GM20000 (cell line): ENCODE measurements at places on chromosomes 1 and 21.

GRCh38 chr1:166063701-166064100 lies 103.1 kb downstream of the FAM78B start:
- DNase-seq = no peak

DNA sequence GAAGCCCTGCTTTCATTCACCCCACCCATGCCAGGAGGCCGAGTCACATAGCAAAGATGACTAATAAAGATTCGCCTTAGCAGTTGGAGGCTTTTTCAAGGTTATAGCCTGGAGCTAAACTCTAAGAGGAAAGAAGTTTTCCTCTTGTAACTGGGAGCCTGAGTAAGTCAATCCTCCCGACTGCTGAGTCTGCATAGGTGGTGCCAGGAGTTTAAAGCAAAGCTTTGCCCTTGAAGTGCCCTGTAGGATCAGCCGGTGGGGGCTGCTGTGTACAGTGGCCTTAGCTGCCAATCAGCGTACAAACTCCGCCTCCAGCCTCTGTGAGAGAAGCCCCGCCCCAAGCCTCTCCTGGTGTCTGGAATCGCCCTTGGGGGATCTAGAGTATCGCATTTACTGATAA lies 147.5 kb upstream of the SPATA6 start:
- DNase-seq = no peak

DNA sequence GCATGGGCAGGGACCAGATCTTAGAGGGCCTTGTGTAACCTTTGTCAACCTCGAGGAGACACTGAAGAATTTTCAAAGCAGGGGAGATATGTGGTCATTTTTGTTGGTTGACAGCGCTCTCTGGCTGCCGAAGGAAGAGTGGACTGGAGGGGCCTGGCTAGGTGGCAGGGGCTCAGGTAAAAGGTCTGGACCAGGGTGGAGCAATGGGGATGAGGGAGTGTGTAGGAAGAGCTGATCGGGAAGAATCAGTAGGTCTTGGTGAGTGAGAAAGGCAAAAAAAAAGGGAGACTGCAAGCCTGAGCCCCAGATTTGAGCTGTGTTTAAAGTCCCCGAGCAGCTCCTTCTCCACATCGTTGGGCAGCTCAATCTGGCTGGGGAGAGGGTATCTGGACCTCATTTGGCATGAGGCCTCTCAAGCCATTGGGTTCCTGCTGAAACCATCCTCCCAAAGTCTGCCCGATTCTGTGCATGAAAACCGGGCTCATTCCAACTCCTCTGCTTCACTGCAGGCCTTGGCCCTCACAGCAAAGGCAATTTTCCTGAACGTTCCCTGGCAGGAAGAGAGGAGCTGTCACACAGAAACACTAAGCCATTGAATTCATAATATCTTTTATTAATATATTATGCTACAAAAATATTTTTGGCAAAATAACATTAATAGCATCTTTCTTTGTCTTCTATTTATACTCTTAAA lies 237.1 kb downstream of the TRABD2B start:
- no peak for DNase-seq

DNA sequence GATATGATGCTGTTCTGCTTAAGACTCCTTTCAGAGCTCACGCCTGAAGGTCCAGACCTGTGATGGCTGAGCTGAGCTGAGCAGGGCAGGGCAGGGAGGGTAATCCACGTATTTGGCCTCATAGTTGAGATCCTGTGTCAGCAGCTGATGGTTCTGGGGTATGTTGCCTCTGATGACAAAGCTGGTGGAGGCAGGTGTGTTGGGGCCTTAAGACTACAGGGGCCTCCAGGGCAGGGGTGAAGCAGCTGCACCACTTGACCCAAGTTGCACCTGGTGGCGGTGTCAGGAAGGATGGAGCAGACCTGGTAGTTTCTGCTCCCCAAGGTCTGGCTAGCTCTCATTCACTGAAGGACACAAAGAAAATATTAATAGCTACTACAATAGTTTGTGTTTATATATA lies 57.0 kb downstream of the FCRL5 start:
- no peak for DNase-seq

GRCh38 chr1:33327587-33328325 lies 6.9 kb upstream of the A3GALT2 start:
- DNase-seq = no peak

- no peak for DNase-seq
Observed at GRCh38 chr1:60134716-60135115, 61.1 kb upstream of the C1orf87 start.

DNA sequence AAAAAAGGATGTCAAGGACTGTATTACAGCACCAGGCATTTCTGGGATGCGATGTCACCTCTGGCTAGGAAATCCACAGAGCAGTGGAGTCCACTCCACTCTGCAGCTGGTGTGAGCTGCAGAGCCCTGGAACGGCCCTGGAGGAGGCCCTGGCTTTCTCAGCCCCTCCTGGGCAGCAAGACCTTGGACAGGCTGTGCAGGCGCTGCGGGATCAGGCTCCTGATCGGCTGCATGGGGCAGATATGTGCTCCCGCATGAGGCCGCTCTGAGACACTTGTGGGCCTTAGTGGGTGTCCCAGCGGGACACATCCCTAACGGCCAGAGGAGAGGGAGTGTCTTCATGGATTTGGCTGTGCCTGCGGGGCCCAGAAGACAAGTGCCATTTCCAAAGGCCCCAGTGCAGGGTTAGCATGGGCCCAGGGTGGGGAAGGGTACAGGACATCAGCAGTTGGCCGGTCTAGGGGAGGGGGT lies 6.2 kb downstream of the DNMT3L start:
- DNase-seq = no peak

- no peak for DNase-seq
Observed at GRCh38 chr1:54110996-54111395, 41.8 kb downstream of the CDCP2 start.

GRCh38 chr1:236953151-236953700 lies 51.0 kb downstream of the MT1HL1 start:
- DNase-seq = no peak

DNA sequence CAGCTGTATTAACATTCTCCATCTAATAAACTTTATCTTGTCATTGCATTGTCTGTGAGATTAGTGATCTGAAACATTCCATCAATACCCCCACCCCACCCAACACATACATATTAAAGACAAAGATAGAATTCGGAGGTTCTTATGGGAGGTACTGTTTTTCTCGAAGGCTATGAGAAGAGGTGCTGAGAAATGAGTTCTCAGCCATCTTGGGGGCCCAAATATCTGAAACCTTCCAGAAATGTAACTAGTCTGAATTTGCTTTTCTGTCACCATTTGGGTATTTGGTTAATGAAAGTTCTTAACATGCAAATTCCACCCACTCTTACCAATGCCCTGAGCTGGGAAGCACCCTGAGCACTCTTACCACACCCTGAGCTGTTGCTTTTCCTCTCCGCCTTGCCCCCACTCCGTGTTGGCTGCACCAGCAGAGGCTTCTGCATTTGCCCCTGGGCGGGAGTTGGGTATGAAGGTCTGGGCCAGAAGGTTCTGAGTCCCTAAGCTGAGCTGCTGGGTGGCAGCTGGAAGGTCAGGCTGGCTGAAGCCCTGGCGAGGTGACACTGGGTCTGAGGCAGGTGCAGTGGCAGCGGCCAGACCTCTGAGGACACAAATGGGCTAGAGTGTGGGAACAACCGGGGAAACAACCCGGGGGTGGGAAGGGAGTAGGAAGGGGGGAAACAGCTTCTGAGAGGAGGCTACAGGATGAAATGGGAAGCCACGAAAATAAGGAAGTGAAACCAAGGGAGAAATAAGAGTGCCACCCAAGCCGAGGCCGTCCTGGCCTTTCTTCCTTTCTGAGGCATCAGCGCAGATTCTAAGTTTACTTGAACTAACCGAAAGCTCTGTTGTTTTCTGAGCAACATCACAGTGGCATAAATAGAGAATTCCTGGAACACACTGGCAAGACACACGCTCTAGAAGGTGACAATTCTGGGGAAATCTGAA lies 26.3 kb upstream of the IER5 start:
- peak; percentile 74 for DNase-seq

DNA sequence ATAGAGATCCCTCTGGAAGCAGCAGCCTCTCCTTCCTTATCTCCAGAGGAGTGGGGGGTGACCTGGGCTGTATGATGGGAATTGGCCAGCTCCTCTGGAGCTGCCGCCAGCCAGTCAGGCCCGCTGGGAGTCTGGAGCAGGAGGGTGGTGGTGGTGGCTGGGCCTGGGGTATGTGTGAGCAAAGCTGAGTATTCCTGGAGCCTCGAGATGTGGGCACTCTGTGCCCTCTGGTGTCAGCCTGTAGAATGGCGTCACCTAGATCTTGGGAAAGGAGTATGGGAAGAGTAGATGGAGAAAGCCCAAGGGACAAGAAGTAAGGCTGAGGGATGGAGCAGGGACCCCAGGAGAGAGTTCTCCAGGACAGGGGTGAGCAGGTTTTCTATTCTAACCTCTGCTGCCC lies 16.0 kb downstream of the VANGL2 start:
- DNase-seq = no peak

GRCh38 chr21:39078322-39079065 lies 104.8 kb downstream of the PSMG1 start:
- DNase-seq = no peak

DNA sequence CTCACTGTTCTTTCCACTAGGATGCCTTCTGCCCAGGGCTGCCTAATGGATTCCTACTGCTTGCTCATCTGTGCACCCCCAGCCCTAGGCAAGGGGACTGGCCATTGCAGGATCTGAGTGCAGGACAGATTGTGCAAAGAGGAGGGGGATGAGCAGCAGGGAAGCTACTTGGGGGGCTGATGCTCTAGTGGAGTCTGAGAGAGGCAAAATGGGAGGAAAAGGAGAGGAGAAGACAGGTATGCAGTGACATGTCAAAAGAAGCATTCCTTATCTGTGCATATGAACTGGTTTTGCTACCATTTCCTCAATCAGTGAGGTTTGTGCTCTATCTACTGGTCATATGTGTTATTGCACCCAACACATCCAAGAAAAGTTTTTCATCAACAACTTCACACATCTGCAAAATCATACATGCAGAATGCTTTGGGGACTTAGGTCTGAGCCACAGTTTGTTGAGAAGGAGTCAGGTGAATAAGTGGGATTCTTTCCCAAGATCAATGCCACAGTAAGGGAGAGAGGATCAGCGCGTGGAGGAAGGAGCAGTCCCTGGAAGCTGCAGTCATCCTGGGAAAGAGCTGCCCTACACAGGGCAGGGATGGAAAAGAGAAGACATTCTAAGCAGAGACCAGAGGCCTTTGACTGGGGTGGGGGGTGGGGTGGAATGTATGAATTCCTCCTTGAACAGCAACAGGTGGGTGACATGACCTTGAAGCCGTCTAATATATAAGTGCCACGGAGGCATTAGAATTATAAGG lies 14.4 kb downstream of the SLC5A9 start:
- DNase-seq = peak; percentile 48

DNA sequence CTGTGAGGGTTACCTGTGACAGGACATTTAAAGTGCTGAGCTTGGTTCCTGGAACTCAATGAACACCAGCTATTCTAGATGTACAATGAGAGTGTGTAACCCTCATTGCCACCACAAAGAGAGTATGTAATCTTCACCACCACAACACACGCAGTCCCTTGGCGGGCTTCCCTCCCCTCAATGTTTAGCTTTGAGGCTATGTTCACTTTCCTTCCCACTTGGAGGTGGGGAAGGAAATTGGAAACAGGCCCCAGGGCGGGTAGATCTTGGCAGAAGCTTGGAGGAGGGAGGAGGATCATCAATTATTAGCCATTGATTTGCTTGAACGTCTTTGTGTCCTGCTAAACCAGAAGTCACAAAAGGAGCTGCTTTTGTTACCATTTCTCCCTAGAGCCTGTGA lies 8.3 kb upstream of the COL16A1 start:
- DNase-seq = no peak

DNA sequence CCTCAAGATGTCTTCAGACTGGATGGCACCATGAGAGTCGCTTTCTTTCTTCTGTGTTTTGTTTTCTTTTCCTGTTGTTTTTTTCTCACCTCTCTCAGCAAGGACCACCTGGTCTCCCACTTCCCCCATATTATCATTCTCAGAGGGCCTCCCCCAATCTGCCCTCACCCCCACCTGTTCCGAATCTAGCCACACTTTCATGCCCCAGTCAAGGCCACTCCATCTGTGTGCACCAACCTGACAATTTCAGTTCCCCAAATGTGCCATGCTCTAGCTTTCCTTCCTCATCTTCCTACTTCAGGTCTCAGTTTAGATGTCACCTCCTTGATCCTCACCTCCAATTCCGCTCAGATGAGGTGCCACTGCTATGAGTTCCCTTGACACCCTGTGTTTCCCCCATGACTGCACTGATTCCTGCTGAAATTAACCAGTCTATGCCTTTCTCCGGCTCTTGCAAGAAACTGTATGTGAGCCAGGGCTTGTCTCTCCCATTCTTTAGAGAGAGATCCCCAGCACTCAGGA lies 146.2 kb downstream of the PLPP3 start:
- no peak for DNase-seq

- DNase-seq = no peak
Observed at GRCh38 chr1:16067127-16067768, 6.2 kb downstream of the FAM131C start.

DNA sequence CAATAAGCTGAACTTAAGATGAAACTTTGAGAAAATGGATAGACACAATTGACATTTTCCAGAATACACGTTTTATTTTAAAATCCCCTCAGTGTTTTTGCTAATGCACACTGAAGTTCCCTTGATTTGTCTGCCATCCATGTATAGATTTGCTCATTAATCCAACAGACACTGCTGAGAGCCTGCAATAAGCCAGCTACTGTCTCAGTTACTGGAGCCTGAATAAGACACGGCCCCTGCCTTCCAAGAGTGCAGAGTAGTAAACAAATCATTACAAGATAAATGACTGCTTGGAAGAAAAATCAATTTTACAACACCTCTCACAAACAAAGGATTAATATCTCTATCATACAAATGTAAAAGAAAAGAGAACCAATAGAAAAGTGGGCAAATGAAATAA lies 130.1 kb downstream of the TLR5 start:
- no peak for DNase-seq

DNA sequence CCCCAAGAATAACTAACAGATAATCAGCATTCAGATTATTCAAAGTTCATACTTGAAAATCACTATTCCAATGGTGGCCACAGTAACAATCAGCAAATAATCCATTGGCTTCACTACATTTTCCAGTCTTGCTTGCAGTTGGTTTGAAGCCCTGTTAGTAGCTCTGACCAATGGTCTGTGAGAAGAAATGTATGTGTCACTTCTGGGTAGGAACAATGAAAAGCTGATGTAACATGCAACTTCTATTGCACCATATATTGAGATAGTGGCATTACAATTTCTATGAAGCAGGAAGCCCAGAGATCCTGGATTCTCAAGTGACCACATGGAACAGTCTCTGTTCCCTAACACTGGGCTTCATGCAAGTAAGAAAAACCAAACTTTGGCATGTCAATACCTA lies 250.9 kb upstream of the DAB1 start:
- DNase-seq = no peak

GRCh38 chr1:17304151-17304825 lies 3.7 kb upstream of the PADI4 start:
- DNase-seq = no peak

DNA sequence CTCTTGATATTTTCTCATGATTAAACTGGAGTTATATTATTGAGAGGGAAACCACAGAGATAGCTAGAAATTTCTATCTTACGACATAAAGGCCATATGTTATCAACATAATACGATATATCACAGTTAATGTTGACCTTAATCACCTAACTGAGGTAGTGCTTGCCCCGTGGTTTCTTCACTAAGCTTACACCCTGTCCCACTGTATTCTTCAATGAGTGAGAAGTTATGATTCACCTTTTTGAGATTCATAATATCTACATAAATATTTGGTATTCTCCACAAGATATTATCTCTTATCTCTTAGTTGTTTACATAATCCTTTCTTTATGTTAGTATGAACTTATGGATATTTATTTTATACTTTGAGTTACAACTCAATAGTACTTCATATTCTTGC lies 1714.1 kb downstream of the BRINP3 start:
- DNase-seq = no peak
